ENCODE measurements at places on chromosomes 7 and 10.

GRCh38 chr10:62170732-62171131, 97.9 kb downstream of the RTKN2 start:
- no peak for DNase-seq

DNA sequence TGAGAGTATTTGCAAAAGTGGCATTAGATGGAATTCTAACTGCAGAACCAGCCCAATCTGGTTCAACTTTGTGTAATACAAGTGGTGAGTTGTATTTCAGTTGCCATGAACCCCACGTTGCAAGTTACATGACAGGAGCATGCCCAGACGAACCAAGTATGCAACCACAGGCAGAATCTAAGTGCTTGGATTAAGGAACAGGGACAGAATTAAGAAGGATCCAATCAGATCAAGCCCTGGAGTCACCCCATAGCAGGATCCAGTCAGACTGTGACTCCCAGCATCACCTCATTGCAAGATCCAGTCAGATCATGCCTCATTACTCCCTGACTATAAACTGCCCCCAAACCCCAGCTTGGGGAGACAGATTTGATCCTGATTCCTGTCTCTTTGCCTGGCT, 388.7 kb upstream of the NRP1 start:
- no peak for DNase-seq

GRCh38 chr7:52436278-52436677, 599.2 kb upstream of the POM121L12 start:
- DNase-seq, result no peak

- DNase-seq, result no peak
Observed at GRCh38 chr7:24754906-24755506, 2.3 kb downstream of the GSDME start.

DNA sequence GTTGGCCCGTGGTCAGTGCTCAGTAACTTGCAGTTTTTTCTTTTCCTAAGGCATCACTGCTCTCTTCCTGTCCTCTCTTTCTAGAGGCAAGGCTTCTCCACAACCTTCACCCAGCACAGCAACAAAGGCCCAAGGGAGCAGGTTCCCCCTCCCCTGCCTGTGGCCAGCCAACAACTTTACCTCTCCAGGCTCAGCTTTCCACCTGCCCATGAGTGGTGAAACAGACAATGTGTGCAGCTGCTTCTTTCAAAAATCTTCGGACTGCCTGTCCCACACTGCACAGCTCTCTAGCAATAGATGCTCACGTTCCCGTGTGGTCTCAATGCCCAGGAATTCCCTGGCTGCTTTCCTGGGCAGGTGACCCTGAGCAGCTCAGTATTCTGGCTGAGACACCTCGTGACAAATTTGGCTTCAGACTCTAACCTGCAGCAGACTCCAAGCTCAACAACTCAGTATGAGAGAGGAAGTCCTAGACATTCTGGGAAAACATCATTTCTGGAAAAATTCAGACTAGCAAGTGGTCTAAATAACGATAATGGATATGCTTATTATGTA, 28.9 kb upstream of the TMEM72 start:
- no peak for DNase-seq

DNA sequence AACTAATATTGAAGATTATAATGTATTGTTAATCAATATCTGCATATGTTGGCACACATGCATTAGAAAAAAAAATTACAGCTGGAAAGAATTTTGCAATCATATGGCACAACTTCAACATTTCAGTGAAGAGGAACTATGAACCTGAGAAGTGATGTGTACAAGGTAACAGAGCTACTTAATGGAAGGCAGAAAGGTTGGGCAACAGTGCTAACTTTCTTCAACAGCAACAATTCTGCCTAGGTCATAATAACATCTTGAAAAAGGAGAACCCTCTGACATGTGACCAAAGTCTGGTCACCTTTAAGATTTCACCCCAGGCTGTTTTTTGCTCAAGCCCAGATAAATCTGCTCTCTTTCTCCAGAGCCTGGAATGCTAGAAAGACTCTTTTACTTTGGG, 47.9 kb upstream of the SKAP2 start:
- no peak for DNase-seq

DNA sequence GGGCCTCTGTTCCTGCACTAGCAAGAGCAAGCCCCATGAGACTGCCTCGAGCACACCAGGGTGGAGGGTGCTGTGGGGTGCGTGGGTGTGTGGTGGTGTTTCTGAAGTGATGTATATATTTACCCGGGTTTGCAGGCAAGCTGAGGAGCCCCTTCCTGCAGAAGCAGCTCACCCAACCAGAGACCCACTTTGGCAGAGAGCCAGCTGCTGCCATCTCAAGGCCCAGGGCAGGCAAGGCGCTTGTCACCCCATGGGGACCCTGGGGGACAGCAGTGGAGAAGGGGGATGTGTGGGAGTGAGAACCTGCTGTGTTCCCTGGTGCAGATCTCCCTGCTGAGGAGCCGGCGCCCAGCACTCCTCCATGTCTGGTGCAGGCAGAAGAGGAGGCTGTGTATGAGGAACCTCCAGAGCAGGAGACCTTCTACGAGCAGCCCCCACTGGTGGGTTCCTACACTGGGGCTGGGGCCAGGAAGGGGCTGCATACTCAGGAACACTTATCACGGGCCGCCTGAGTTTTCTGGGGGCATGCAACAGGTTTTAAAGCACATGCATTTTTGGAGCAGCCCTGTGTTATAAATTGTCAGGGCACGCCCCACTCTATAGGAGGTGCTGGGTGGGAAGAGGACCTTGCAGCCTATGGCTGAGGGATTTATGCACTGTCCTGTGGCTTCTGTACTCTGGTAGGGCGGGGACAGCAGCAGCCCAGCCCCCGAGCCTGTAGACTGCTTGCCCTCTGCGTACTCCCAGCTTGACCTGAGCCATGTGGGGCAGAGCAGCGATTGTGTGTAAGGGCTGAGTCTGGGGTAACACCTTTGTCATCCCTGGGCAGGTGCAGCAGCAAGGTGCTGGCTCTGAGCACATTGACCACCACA, 5.9 kb downstream of the PGAM2 start:
- no peak for DNase-seq

- no peak for DNase-seq
Observed at GRCh38 chr7:56229631-56230030, 113.4 kb upstream of the NUPR2 start.

DNA sequence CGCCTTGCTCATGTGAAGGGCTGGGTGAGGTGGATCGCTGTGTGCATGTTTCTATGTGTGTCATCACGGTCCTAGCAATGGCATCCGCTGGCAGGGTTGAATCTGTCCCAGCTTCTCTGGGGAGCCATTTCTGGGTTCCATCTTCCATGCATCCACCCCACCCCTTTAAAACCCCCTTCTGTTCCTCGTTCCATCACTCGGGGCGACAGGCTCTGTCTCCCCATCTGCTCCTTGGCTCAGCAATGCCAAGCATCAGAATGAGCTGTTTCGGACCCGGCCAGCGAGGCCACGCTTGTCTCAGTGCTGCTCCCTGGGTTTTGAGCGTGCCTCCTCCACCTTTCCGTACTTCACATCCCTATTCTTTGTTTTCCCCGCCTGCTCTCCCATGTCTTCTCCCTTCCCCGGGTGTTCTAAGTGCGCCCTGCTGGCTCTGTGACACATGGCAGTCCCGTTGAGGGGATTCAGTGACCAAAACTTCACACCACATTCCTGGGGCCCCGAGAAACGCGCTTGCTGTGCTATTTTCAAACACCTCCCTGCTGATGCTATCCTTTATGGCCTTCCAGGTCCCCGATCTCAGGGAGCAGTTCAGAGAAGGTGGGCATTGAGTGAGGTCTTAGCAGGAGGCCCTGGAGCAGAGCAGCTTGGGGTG, 554.1 kb upstream of the FOXK1 start:
- no peak for DNase-seq

DNA sequence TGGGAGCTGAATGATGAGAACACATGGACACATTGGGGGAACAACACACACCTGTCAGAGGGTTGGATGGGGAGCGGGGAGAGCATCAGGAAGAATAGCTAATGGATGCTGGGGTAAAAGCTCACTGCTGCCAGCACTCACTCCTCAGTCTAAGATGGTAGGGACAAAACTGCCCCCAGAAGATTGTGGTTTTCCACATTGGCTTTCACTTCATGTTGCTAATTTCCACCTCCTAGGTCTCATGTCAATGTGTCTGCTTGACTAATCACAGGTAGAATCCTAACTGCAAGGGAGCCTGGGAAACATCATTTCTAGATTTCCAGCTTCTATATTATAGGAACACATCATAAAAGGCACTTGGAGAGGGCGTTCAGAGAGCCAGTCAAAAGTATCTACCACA, 22.6 kb downstream of the APBB1IP start:
- no peak for DNase-seq

GRCh38 chr10:123146013-123146893, 1.7 kb upstream of the HMX2 start:
- no peak for DNase-seq

- DNase-seq, result peak; percentile 70
Observed at GRCh38 chr10:80535671-80536360, 1.9 kb upstream of the SH2D4B start.

- DNase-seq, result peak; percentile 78
Observed at GRCh38 chr7:50335795-50336754, 31.6 kb downstream of the IKZF1 start.

- no peak for DNase-seq
Observed at GRCh38 chr10:14468023-14468441, 137.3 kb upstream of the FRMD4A start.

DNA sequence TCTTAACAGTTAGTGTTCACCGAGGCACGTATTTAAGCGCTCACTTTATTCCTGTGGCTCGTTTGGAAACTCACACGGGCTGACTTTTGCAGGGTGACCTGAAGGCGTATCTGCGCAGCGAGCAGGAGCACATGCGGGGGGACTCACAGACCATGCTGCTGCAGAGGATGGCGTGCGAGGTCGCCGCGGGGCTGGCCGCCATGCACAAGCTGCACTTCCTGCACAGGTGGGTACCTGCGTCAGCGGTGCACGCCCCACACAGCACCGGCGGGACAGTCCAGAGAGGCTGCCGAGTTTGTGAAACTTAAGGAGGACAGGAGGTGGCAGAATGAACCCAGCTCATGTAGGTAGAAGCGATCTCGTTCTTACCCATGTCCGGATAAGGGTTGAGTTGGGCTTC, 39.8 kb upstream of the BHLHA15 start:
- DNase-seq, result no peak

DNA sequence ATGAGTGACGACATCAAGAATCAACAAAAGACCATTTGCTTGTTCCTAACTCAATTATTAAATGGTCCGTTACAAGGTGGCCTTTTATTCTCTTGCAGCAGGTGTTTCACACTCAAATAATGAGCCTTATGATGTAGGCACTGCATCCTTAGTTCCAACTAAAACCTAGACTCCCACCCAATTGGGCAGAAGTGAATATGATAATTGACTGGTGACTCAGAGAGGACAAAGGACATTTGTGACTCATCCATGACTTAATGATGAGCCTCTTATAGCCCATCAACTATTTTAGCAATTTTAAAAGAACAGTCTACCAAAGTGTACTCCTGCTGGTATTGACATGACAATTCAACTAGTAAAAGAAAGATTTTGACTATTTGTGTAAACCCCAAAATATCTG, 1027.8 kb upstream of the PHF14 start:
- DNase-seq, result no peak

GRCh38 chr10:12056748-12057147, 12.0 kb upstream of the DHTKD1 start:
- DNase-seq, result no peak

DNA sequence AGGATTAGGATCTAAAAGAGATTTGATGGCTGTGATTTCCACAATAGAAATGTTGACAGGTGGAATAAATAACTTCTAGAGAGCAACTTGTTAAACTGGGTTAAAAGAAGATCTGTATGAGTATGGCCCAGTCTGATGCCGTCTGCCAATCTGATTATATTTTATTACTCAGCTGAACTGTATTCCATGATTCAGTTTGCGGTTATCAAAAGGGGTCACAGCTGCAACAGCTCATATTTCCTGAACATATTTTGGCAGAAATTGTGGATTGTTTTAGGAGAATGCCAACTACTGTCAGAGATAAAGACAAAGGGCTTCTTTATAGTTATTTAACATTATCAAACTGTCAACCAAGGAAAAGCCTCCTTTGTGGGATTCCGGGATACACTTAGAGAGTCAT, 244.8 kb upstream of the MINDY3 start:
- DNase-seq, result no peak

- no peak for DNase-seq
Observed at GRCh38 chr10:125159932-125160855, at the start of gene CTBP2. Gene CTBP2, minus strand, starts transcription at chr10:125160563.

DNA sequence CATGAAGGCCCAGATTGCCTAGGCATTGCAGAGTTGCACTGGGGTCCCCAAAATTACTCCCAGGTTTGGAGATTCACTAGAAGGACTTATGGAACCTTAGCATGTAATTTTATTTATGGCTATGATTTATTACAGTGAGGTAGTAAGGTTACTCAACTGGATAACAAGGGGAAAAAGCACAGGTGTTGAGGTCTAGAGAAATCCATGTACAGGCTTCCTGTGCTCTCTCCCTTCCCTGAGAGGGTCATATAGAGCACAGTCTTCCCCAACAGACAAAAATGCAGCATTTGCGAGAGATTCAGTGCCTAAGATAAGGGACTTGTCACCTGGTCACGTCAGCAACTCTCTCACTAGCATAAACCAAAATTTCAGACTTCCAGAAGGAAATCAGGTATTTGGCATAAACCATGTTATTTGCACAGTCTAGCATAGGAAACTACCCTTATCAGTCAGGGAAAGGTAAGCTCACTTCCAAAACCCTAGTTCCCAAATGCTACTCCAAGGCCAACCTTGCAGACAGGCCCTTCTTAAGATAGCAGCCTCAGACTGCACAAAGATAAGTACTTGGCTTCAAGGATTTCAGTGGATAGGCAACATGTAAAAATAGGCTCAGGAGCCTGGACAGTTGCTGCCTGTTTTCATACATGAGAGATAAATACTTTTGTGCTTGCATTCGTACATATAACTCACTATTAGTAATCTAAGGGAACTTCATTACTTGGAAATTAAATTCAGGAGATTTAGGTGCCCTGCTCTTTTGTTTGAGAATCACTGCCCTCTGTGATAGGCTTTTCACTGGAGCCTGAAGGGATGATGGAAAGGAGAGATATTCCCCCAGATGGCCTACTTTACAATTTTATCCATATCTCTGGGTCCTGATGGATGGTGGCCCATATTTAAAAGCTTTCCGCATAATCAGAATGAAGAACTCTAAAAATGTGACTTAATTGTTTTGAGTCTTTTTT, 378.4 kb upstream of the LRGUK start:
- no peak for DNase-seq

DNA sequence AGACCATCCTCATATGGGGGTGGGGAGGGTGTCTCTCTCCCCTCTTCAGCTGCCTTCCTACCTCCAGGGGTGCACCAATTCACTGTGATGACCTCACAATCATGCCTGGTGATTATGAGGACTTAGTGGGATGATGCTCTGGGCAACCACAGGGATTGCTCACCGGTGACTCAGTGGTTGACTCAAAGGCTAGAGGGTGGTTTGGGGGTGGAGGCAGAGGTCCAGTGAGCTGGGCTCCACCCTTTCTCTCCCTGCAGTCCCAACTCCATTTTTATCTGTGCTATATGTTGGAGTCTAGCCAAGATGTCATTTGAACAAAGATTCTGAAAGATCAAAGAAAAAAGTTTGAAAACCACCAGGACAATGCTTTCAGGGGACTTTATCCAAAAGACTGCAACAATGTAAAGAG, 286.9 kb downstream of the KCNMA1 start:
- DNase-seq, result no peak

GRCh38 chr10:110553905-110554304, 13.6 kb upstream of the SMC3 start:
- DNase-seq, result no peak

- no peak for DNase-seq
Observed at GRCh38 chr7:64849250-64849923, 53.7 kb upstream of the ZNF273 start.

All from stimulated activated CD4-positive, alpha-beta T cell treated with anti-CD3 and anti-CD28 coated beads, Interleukin-12 subunit alpha, Interleukin-12 subunit beta, amount 100 ng/mL, for 4 hours (primary cell).